ENCODE measurements at places on chromosomes 13 and 19.
A peak's percentile ranks its signal among the peaks of the same experiment; 100 is the strongest.

DNA sequence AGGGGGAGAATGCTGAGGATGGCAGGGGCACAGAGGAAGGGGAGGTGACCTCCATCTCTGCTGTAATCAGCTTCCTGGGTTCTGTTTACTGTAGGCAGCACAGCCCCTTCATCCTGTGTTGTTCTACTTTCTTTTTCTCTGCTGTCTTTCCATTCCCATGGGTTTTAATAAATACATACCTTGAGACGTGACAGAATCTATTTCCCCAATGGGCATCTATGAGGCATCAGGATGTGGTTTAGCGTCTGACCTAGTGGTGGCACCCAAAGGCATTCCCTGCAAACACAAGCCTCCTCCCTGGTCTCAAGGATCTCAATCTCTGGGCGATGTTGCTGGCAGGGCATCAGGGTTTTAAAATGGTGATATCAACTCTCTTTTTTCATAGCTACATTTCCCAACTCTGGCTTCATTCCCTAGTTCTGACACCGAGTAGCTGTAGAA lies 60.8 kb downstream of the ALOX5AP start:
- peak; percentile 91 for DNase-seq

DNA sequence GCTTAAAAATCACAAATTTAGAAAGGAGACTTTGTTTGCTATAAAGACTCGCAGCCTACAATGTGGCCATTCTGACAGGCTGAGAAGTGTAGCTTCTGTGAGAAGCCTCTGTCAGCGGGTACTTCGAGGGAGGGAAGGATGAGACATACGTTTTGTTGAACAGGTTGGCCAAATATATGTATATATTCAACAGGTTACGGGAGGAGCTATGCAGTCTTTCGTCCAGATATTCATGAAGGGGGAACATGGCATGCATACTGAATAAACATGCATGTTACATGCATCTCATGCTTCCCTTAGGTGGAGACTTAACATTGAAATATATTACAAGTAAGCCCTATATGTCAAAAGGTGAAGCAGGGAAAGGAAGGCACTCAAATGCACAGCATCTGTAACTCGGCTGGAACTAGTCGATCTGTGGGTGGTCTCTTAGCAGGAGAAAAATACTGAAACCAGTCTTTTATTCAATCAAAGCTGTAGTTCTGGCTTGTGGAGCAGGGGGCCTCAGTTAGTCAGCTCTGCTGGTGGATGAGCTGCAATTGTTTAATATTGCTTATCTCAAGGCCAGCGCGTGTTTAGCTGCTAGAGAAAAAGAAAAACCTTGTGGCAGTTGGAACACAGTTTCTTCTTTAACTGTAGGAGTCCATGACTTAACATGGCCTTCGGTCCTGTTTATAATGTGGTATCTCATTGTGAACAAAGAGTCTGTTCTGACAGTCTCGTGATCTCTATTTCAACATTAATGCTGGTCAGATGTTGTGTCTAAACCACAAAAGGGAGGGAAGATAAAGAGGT lies 94.3 kb downstream of the FAM216B start:
- no peak for DNase-seq

DNA sequence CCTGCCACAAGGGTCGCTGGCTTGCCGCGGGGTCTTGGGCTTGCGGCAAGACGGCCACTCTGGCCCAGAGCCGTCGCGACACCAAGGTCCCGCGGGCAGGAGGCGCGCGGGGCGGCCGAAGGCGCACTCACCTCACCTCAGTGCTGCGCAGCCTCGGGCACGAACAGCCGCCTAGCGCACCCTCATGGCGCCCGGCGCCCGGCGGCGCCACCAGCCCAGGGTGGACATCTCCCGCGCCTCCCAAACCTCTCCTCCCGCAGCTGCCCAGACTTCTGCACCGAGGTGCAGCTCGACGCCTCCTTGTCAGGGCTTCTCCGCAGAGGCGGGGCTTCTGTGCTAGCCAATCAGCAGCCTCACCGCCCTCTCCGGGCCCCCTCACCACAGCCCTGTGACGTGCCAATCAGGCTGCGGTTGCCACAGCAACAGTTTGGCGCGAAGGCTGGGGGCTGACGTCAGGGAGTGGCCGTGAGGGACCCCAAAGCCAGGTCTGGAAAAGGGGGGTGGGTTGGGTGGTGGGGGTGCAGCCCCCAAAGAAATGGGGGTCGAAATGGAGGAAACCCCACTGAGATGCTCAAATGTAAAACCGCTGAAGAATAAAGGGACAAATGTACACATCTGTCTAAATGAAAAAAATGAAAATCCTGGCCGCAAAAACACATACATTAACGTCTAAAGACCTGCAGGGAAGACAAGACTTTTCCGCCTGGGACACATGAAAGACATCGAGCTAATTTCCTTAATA lies at the start of the genes PEG3 and ZIM2:
Gene PEG3 (minus strand): TSS at position 276 of the 742 bp plus-strand sequence. CDS start 16,071 bp downstream, outside the sequence.
Gene ZIM2 (minus strand): TSS at position 276 of the 742 bp plus-strand sequence. CDS start 16,449 bp downstream, outside the sequence.
- DNase-seq: peak; percentile 32

GRCh38 chr13:48938308-48938943 lies 37.3 kb upstream of the FNDC3A start:
- no peak for DNase-seq

DNA sequence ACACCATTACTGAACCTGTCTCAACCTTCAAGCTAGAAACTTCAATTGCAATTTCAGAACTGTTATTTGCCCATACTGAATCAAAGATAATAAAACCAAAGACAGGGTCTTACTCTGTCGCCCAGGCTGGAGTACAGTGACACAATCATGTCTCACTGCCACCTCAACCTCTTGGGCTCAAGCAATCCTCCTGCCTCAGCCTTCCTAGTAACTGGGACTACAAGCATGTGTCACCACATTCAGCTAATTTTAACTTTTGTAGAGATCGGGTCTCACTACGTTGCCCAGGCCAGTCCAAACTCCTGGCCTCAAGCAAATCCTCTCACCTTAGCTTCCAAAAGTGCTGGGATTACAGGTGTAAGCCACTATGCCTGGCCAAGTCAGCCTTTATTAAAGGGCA lies 143.4 kb downstream of the DIAPH3 start:
- DNase-seq: peak; percentile 40

DNA sequence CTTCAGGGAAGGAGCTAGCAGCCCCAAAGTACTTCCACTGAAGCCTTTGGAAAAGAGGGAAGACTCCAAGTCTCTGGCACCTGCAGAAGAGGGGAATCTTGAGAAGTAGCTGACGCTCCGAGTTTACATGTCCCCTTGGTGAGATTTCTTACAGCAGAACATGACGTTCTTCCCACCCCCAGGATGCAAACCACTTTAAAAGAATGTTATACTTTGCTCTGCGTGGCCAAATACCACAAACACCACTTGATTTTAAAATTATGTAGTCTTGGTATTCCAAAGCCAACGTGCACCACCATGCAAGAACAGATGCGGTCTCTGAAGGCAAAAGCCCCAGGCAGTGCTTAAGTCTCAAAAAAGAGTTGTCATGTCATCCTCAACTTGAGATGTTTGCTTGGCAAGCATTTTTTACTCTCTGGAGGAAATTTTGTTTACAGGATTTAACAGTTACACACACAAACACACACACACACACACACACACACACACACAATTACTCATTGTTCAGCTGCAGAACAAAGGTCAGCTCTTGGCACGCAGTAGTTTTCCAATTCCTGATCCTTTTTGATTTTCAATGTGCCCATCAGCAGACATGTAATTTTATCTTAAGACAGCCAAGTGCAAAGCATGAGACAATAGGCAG lies 106.1 kb downstream of the RGCC start:
- no peak for DNase-seq

- DNase-seq: peak; percentile 67
Observed at GRCh38 chr19:12872941-12873890, 8.0 kb downstream of the DNASE2 start.

- DNase-seq: peak; percentile 42
Observed at GRCh38 chr19:53977991-53978731, 13.3 kb upstream of the CACNG6 start.

- DNase-seq: no peak
Observed at GRCh38 chr13:25819856-25820530, 231.8 kb downstream of the SHISA2 start.

GRCh38 chr13:35768551-35768950 lies 292.1 kb upstream of the MAB21L1 start:
- DNase-seq: peak; percentile 20
